Prostate gland (tissue), 2 donors: ENCODE measurements at places on chromosomes 16 and 17. TPM values are rescaled to one million over a fixed set of nuclear protein-coding genes. Genes with fewer than 3 reads are reported as not detected.

GRCh38 chr16:769184-769784, 8.8 kb downstream of the MSLN start:
- DNase-seq = no peak

- no peak for DNase-seq
Observed at GRCh38 chr17:37848690-37849616, 75.3 kb upstream of the TBC1D3K start.

- DNase-seq = no peak
Observed at GRCh38 chr16:83958137-83958845, 5.3 kb downstream of the OSGIN1 start.

The DNAI2 gene
- total RNA-seq = 4.3 TPM

The KRT39 gene
- total RNA-seq = not detected

DNA sequence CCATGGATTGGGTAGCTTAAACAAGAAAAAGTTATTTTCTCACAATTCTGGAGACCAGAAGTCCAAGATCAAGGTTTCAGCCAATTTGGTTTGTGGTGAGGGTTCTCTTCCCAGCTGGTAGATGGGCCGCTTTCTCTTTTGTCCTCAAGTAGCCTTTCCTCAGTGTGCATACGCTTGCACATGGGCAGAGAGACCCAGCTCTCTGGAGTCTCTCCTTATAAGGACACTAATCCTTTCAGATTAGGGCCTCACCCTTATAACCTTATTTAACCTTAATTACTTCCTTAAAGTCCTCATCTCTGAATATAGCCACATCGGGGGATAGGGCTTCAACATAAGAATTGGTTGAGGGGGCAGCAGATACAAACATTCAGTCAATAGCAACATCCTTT, 68.4 kb upstream of the NLK start:
- DNase-seq = no peak

DNA sequence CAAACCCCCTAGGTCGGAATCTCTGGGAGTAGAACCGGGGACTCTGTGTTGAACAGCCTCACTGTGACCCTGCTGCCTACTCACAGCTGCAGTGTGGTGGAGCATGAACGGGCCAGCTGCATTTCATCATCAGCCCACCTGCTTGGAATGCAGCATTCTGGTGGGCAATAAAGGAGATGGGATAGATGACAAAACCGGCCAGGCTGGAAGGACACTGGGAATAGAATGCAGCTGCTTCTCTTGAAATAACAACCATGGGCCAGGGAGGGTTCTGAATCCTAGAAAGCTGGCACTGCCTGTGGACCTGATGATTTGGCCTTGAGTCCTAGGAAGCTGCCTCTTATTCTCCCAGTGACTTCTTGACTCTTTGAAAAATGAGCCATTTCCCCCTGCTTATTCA, 23.5 kb downstream of the CFAP97D1 start:
- DNase-seq = no peak

The TRPV3 gene
- not detected for total RNA-seq

DNA sequence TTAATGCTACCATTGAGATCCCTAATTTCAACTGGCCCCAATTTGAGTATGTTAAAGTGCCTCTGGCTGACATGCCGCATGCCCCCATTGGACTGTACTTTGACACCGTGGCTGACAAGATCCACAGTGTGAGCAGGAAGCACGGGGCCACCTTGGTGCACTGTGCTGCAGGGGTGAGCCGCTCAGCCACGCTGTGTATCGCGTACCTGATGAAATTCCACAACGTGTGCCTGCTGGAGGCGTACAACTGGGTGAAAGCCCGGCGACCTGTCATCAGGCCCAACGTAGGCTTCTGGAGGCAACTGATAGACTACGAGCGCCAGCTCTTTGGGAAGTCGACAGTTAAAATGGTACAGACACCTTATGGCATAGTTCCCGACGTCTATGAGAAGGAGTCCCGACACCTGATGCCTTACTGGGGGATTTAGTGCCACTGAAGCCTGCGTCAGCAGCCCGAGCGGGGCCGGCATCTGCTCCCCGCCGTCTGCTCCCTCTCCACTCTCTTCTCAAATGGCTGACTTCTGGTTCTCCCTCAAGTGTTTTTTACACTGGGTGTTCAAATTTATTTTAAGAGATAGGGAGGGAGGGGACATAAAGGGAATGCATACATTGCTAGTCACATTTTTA, 22.9 kb downstream of the DUSP14 start:
- no peak for DNase-seq

The HS3ST6 gene
- 0.91 TPM for total RNA-seq

- DNase-seq = no peak
Observed at GRCh38 chr17:6160232-6160555, 90.0 kb downstream of the WSCD1 start.

The KCNJ18 gene
- total RNA-seq = not detected

The HBA1 gene
- 43.4 TPM for total RNA-seq

- no peak for DNase-seq
Observed at GRCh38 chr17:7843257-7843535, 9.2 kb downstream of the KDM6B start.

The DYNLRB2 gene
- total RNA-seq = 4.6 TPM

- DNase-seq = no peak
Observed at GRCh38 chr16:81686391-81687130, 92.5 kb upstream of the PLCG2 start.

GRCh38 chr16:1580956-1581355, 30.9 kb downstream of the IFT140 start:
- no peak for DNase-seq

- DNase-seq = no peak
Observed at GRCh38 chr16:81652798-81653505, 126.1 kb upstream of the PLCG2 start.
